ENCODE measurements at places on chromosomes 5 and 9.

DNA sequence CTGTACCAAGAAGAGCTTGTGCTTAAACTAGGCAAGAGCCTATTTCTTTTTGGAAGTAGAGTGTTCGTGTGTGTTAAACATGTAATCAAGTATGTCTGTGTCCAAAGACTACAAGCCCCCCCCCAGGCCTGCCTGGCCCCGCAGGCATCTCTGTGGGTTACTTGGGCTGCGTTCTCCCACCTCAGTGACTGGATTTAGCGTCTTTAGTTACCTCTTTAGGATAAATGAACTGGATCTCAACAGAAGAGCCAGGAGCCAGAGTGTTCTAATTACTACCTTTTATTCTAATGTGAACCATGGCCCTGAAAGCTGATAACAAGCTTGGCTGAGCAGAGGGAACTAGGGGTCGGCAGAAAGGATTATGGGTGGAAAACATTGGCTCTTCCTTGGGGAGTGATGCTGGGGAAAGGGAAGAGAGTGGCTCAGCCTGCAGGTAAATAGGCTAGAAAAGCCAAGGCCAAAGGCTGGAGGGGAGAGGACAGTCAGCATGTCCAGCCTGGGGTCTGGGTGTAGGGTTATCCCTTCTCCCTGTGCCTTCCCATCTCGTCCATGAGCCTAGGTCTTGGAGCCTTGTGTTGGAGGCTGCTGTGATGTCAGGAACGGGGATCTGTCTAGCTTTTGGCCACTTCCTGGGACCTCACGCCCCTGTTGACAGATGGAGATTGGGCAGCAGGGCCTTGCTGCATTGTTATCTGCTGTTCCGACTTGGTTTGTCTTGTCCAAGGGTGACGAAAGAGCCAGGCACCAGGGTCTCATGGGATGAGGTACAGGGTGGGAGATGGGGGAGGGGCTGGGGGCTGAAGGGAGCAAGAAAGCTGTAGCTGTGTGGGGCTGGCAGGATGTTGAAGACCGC, 11.1 kb downstream of the CD74 start:
- no peak for DNase-seq

DNA sequence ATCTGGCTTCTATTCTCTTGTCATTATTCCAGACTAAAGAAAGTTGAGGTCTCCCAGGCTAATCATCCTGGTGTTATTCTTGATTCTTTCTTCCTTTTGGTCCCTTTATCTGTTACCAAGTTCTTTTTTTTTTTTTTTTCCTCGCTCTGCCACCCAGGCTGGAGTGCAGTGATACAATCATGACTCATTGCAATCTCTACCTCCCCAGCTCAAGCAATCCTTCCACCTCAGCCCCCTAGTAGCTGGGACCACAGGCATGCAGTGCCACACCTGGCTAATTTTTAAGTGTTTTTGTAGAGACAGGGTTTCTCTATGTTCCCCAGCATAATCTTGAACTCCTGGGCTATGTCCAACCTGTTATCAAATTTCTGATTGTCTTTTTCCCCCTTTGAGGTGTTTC, 126.6 kb upstream of the DHFR start:
- DNase-seq, result peak; percentile 44

GRCh38 chr9:91948597-91949391, 1.2 kb downstream of the ROR2 start:
- DNase-seq, result peak; percentile 49

GRCh38 chr5:173293817-173294672, 34.2 kb downstream of the STC2 start:
- peak; percentile 69 for DNase-seq

GRCh38 chr5:109756543-109757185, 66.9 kb downstream of the MAN2A1 start:
- DNase-seq, result no peak

GRCh38 chr9:127567730-127568617, 44.1 kb upstream of the STXBP1 start:
- no peak for DNase-seq
